ENCODE measurements at places on chromosomes 11 and 22.

GRCh38 chr22:39299829-39300178 is 19.6 kb downstream of the RPL3 start:
- DNase-seq, result no peak

DNA sequence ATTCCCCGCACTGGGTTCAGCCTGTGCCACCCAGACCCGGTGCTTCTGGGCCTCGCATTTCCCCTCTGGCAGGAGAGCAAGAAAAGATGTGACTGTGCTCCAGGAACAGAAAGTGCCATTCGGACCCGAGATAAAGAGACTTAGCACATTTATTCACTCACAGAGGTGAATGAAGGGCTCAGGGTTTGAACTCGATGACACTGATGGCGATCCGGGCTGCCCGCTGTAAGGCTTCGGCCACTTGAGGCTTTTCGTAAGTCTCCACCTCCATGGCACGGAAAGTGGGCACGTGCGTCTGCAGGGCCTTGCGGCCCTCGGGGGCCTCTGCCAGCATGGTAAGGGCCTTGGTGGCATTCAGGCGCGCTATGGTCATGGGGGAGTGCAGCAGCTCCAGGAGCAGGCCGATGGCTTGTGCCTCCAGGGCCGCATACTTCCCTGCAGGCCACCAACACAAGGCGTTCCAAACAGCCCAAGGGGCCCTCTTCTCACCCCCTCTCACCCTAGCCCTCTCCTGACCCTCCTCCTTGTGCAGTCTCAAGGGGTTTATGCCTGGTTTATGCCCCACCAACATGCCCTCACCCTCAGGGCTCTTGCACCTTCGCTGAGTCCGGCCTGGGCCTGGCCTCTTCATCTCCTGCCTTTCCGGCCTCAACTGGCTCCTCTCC is 10.9 kb upstream of the GNAZ start:
- DNase-seq, result no peak

DNA sequence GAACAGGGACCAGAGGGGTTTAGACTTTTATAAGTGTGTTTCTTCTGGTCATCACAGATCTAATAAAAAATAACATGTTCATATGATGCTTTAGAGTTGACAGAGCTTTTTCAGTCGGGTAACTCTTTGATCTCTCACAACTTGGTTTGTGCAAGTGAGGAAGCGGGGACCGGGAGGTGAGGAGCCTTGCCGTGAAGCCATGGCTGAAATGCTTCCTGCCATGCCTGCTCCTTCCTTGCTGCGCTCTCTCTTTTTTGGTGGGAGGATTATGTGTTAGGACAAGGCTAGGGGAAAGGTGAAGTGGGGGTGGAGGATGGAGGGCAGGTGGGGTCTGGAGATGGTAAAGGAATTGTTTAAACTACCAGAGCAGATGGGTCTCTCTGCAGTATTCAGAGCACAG is 23.8 kb downstream of the TEAD1 start:
- DNase-seq, result no peak

GRCh38 chr11:104705490-104706190 is 192.6 kb downstream of the CASP12 start:
- DNase-seq, result peak; percentile 3

- DNase-seq, result no peak
Observed at GRCh38 chr11:65492387-65492636, 6.5 kb upstream of the MALAT1 start.

Measured in GDM1 (cell line).